Activated CD4-positive, alpha-beta T cell treated with anti-CD3 and anti-CD28 coated beads, Interleukin-2, amount 50 U/mL, for 1 hour (primary cell): ENCODE measurements at places on chromosomes 3 and 15.

DNA sequence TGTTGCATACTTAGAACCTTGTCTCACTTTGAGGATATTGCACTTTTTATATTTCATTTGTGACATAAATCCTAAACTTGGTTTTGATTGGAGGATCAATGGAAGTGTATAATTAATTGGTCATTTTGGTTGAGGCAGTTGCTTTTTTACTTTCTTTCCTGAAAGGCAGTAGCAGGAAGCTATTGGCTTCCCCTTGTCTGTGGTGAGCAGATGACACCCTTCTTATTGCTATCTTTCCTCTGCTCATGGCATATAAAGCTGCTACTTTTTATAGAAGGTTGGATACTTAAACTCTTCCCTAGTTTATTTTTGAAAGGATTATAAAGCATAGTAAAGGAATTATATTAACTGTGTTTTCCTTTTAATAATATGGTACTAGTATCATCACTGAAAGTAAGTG lies 28.6 kb downstream of the FAM98B start:
- DNase-seq = no peak

- DNase-seq = peak; percentile 15
These were observed at the start of gene ENTPD3 for GRCh38 chr3:40387001-40387894. ENTPD3 (plus strand) TSS chr3:40387184; CDS start chr3:40388058, 874 bp downstream.

GRCh38 chr3:8182904-8183303 lies 318.7 kb upstream of the LMCD1 start:
- DNase-seq = no peak

DNA sequence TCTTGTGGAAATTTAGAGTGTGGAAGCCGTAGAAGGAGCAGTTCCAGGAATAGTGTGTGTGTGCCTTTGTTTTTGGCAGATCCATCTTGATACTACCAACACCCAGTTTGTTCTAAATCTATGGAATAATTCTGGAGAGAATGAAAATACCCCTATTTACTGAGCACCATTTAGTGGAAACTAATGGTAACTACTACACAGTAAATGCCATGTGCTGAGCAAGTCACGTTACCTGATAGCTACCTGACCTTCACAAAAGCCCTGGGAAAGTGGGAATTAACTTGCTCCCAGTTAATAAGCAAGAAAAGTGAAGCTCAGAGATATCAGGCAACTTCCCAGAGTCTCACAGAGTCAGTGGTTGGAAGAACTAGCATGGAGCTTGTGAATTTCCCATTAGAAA lies 137.7 kb downstream of the ARPP21 start:
- DNase-seq = no peak

GRCh38 chr3:35800960-35801459 lies 161.7 kb downstream of the ARPP21 start:
- no peak for DNase-seq

DNA sequence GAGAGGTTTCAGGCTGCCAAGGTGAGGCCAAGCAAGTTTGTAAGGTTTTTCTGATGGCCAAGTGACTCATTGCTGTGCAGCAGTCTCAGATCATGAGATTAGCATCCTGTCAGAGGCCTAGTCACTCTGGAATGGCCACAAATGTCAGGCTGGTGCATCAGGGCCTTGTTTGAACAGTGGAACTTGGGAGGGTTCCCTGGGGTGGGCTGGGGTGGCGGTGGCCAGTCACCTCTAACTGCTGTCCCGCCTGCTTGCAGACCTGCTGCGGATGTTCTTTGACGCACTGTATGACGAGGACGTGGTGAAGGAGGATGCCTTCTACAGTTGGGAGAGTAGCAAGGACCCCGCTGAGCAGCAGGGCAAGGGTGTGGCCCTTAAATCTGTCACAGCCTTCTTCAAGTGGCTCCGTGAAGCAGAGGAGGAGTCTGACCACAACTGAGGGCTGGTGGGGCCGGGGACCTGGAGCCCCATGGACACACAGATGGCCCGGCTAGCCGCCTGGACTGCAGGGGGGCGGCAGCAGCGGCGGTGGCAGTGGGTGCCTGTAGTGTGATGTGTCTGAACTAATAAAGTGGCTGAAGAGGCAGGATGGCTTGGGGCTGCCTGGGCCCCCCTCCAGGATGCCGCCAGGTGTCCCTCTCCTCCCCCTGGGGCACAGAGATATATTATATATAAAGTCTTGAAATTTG lies 2.8 kb upstream of the FAM131A start:
- peak; percentile 32 for DNase-seq

DNA sequence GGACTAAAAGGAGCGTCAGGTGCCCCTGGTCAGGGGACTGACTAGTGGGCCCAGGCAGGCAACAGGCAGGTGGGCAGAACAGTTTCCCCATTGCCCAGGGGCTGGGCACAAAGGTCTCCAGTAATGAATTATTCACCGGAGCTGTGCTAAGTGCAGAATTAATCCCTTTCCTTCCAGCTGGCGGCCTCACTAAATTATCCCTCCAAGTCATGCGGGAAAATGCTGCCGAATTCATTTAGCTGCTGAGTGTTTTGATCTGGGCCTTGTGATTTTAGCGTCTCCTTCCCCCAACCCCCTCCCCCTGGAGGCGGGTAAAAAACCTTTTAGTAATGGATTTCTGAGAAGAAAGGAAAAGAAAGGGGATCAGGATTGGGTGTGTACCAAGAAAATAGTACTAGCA lies 47.2 kb downstream of the CCDC33 start:
- DNase-seq = no peak

DNA sequence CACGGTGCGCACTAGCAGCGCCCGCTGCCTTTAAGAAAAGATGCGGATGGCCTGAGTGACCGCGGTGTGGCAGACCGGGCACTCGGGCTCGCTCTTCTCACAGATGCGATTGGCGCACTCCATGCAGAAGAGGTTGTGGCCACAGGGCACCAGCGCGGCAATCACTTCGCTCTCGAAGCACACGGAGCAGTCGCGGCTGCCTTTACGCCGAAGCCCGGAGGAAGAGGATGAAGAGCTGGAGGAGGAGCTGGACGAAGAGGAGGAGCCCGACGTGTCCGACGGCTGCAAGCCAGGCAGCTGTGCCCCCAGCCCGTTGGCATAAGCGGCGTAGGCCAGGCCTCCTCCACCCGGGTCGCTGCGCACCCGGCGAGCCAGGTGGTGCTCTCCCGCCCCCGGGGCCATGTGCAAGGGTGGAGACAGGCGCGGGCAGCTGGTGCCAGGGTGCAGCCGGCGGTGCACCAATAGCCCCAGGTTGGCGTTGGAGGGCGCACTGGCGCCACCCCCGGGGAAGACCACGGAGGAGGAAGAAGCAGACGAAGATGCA lies 2.6 kb downstream of the MEX3B start:
- DNase-seq = no peak

DNA sequence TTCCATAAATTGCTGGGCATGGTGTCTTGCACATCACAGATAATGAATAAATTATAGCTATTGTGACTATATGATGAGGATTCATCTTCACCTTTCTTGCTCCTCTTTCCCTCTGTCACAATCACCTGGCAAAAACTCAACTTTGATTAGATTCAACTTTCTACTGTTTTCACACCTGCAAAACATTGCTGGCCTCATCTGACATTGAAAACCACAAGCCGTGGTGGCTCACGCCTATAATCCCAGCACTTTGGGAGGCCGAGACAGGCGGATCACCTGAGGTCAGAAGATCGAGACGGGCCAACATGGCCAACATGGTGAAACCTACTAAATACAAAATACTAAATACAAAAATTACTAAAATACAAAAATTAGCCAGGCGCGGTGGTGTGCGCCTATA lies 12.7 kb upstream of the PEX5L start:
- DNase-seq = no peak

DNA sequence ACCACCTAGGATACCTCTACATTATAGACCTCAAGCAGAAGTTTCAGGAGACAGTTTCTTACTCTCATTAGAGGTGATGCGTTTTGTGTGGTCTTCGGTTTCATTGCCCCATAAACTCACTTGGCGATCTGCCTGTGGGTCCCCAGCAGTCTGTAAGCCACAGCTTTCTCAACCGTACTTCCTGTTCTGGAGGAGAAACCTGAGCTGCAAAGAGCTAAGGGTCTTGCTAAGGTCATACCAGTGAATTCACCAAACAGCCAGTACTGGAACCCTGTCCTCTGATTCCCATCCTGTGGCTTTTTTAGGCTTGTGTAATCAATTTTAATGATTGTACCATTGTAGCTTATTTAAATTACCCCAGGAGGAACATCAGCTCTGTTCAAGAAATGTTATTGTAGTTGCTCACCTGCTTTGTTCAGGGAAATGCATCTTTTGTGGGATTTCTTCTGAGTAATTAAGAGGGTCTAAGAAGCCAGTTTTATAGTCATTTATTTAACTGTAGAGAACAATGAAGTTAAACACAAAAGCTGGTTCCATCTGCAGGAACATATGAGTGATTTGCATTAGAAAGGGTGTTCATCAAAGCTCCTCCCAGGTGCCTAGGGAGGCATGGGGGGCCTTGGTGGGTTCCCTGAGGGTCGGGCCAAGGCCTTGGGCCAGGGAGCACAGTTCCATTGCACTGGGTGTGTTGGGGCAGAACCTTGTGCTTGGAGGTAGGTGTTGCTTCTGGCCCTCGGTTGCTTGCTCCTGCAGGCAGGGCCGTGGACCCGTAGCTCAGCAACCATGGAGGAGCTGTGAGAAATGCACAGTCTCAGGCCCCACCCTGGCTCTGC lies 69.6 kb downstream of the APBA2 start:
- no peak for DNase-seq

GRCh38 chr3:80050826-80051601 lies 283.2 kb upstream of the ROBO1 start:
- no peak for DNase-seq

GRCh38 chr3:77620009-77620408 lies 580.1 kb downstream of the ROBO2 start:
- DNase-seq = no peak

DNA sequence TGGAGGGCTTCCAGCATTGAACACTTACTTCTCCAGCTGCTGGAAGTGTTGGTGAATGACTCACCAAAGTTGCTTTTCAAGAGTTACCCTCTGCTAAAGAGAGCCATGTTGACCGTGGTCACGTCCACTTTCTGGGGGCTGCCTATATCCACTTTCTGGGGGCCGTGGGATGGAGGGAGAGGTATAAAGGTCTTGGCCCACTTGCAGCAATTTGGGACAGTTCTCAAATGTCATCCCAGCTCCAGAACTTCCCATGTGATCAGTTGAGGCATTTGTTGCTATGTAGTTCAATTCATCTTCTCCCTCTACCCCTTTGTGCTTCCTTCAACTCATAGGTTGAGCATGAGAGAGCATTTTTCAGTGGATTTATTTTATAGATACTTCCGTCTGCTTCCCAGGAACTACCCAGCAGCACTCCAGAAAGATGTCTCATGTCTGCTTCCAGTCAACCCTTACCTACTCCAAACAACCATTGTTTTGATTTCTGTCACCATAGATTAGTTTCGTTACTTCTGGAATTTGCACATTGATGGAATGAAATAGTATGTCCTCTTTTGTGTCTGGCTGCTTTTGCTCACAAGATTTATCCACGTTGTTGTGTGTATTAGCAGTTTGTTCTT lies 130.6 kb downstream of the TCF12 start:
- no peak for DNase-seq

DNA sequence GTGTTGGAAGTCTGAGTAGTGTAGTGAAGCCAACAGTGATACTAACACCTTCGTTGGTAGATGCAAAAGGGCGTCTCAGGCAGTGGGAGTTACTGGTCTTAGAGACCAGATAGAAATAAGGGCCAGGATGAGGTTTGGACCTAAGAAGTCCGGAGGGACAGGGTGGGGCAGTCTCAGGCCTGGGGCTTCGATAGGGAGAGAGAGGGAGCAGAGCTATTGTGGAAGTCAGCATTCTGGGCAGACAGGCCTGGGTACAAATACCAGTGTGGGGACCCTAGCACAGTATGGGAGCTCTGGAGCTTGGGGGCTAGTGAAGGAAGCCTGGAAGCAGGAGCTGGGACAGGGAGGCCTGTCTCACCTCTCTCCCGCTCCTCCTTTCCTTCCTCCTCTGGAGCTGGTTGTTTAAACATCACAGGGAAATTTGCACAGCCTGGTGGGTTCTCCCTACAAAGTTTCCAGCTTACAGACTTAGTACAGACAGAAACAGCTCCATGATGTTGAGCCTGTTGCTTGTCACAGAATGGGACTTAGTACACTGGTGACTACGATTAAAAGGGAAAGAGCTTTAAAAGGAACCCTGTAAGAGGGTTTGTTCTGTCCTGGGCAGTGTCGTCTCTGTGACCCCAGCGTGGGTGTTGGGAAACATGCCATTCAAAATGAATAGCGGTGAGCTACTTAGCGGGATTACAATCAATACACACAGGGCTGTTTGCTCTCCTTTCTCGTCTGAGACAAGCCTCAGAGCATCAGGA lies 76.4 kb upstream of the TNFAIP8L3 start:
- no peak for DNase-seq

GRCh38 chr3:52194485-52195290 lies 3.3 kb upstream of the ALAS1 start:
- DNase-seq = no peak

DNA sequence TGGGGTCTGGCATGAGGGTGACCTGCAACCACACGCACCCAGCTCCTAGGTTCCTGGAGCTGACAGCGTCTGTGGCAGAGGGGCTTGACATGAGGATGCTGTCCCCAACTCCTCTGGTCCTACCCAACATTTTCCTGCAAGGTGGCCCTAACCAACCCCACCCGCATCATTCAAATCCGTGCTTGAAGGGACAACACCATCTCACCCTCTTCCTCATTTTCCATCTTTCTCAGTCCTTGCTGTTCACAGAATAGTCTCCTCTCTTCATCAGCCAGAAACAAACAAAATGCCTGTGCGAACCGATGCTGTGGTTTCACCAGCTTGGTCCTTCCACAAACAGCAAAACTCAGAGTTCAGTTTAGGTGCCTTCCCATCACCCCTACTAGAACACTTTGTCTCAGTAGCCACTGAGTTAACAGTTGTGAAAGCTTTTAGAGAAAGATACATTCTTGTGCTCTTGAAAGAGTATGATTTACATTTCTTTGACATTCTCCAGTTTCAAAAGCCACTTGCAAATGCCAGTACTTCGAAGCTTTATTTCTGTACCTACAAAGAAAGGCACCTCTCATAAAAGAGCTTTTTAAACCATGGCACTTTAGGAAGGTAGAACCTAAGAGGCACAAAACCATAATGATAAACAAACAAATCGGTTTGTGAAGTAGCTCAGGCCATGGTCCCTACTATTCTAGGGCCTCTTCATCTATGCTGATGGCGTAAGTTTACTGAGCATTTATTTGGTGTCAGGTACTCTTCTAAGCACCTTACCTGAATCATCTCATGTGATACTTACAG lies 360.1 kb downstream of the SHQ1 start:
- DNase-seq = no peak

DNA sequence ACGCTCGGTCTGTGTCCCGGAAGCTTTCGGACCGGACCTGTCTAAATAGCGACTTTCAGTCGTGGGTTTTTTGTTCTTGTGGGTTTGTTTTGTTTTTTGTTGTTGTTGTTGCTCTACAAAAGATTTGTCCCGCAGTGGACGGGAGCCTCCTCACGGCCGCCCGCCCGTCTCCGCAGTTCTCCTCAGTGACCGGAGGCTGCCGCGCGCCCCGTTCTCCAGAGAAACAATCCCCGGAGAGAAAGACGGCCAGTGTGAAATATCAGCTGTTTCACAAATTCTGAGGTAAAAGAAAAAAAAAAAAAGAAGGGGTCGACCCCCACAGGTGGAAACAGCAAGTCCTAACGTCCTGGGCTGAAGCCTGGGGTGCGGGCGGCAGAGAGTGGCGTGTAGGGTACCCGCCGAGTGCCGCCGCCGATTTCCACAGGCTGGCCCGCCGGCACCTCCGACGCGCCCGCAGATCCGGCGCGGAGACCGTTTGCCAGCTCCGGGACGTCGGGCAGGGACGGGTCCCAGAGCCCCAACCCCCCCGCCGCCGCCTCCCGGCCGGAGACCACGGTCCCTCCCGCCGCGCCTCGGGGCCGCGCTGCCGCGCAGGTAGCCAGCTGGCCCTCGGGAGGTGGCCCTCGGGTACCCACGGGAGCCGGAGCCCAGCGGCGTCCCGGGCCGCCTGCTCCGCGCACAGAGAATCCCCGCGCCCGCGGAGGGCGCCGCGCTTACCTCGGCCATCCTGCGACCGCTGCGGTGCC lies 478 bp downstream of the BNC1 start:
- no peak for DNase-seq
